Kasumi-1 (cell line): ENCODE measurements at places on chromosomes 12 and 14.

- peak; percentile 77 for DNase-seq
Measured at GRCh38 chr14:24058260-24058950, 6.6 kb downstream of the CARMIL3 start.

DNA sequence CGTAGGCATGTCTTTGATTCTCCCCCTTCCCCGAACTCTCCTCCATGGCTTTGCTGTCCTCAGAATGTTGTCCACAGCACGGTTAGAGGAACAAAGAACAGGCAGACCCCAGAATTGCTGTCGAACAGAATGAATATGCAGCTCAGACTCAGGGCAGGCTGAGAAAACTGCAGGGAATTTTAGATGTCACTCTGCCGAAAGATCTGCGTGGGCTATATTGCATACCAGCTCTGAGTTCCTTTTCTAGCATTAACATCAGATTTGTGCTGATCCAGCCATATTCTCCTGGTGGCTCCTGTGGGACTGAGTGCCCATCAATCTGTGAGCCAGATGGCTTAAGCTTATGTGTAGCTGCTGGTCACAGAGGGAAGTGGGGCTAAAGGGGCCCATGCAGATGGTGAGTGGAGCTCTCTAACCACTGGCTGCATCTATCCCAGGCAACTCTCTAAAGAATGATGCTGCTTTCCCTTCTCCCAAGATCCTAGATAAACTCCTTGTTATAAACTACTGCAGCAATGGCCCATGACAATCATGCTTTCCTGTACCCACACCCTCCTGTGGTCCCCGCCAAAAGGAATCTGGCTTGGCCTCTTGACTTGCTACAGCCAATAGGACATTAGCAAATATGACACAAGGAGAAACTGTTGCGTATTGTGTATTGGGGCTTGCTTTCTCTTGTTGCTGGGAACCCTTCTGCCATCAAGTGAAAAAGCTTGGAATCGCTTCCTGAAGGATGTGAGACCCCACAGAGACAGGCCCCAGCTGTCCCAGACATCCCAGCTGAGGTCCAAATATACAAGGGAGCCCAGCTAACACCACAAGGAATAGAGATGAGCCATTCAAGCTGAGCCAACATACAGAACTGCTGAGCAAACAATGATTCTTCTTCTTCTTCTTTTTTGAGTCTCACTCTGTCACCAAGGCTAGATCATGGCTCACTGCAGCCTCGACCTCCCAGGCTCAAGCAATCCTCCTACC is 101.3 kb downstream of the FOXN3 start:
- DNase-seq: no peak

GRCh38 chr12:60693019-60693626 is 1097.3 kb downstream of the SLC16A7 start:
- no peak for DNase-seq

- no peak for DNase-seq
Measured at GRCh38 chr14:79965896-79966295, 245.4 kb downstream of the DIO2 start.

DNA sequence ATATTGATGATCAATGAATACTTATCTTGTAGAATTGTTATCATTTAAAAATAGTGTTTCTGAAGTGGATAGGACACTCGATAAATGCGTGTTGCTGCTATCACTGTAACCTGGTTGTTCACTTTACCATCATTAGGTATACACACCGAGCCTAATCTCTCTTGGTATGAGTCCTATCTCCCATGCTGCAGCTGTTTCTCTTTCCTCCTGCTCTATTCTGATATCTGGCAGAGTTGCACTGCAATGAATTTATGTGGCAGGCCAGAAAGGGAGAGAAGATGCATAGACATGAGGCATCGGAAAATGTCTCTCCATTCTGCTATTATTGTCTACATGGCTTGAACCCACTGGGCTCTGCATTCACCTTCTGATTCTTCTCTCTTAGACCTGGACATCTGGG is 26.7 kb downstream of the KCNK10 start:
- no peak for DNase-seq

GRCh38 chr12:65637774-65638173 is 186.5 kb upstream of the HMGA2 start:
- no peak for DNase-seq

DNA sequence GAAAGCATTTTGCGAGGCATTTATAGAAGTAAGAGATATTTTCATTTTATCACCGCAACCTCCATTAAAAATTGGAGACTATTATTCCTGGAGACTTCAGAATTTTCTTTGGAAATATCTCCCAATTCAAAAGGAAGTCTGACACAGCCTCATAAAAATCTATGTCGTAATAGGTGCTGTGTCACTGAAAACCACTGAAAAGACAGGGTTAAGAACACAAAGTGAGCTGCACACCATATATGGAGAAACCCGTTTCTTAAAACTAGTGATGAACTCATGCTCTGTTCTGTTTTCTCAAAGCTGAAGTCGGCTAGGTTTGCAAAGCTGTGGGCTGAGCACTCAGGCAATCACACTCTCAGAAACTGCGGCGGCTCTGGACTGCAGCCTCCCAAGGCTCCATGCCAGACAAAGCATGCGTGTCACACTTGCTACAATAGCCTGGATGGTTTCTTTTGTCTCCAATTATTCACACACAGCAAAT is at the start of gene GLIPR1:
Gene GLIPR1 (plus strand): TSS at position 287 of the 481 bp plus-strand sequence. CDS start 126 bp downstream, at position 413.
- DNase-seq: peak; percentile 93

- DNase-seq: no peak
Measured at GRCh38 chr12:53825246-53826081, 73.7 kb upstream of the CISTR start.

- peak; percentile 64 for DNase-seq
Measured at GRCh38 chr14:30874120-30874998, at the start of gene COCH. Gene COCH, plus strand, starts transcription at chr14:30874559. Its CDS starts 380 bp downstream, at chr14:30874939.

DNA sequence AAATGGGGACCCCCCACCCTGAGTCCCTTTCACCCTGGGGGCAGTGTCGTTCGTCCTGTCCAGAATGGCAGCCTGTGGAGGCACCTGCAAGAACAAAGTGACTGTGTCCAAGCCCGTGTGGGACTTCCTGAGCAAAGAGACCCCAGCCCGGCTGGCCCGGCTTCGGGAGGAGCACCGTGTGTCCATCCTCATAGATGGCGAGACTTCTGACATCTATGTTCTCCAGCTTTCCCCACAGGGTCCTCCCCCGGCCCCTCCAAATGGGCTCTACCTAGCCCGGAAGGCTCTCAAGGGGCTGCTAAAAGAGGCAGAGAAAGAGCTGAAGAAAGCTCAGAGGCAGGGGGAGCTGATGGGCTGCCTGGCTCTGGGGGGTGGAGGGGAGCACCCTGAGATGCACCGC is 2.2 kb downstream of the DTX3 start:
- DNase-seq: no peak

DNA sequence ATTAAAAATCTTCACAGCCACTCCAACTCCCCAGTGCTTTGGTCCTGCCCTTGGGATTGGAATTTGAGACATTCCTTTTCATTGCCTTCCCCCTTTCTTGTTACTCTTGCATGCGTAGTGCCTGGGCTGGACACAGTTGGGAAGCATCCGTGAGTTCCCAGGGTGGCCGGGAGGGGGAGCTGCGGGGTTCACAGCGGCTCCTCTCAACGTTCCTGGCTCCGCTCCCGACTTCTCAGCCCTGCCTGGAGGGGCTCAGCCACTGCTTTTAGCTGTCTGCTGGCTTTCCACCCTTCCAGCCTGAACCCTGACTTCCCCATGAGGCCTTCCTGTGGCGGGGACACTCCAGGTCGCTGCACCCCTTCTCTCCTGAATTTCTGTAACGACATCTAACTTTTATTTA is 3.2 kb downstream of the TEX52 start:
- DNase-seq: no peak

DNA sequence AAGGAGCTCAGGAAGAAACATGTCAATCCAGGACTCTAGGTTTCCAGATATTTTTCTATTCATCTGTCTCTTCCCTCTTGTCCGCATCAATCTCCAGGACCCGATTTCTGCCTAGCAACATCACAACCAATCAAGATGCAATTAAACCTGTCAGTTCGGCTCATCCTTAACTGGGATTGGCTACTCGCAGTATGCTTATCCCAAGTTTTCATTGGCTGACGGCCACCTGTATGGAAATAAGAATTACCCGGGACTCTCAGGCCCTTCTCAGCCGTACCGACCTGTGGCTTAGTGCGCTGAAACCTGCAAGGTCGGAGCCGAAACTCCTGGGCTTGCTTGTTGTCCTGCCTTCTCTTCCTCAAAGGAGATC is 20.4 kb upstream of the ATP5MC2 start:
- DNase-seq: peak; percentile 20

GRCh38 chr14:92352158-92352985 is 29.4 kb downstream of the SLC24A4 start:
- DNase-seq: peak; percentile 49

GRCh38 chr12:131909752-131910219 is 15.4 kb downstream of the ULK1 start:
- DNase-seq: no peak

DNA sequence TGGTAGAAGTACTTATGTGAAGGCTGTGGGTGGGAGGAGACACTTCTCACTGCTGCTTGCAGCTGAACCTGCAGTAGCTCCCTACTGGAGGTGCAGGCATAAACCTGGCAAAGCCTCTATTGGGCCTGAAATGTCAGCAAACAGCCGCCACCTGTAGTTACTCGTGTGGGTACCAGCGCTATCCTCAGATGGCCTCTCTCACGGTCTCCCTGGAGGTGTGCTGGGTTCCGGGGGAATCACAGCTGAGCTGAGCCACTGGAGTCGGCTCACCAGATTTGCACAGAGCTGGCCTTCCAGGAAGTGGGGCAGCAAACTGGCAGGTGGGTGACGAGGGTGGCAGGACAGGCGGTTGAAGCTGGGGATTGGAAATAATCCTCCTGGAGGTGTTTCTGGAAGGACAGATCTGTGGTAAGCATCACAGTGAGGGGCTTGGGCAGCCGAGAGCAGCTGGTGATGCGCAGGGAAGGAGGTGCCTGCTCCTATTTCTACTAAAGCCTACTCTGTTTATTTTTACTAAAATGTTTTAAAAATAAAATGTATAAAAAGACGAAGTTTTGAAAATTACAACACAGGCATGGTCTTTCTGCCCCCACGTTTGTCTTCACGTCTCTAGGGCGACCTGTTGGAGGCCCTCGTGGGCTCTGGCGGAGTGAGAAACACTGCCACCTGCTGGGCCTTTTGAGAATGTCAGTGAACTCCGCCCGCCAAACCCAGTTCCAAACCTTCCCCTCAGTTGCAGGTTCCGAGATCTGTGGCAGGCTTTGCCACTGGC is 67.8 kb upstream of the PLEKHG3 start:
- DNase-seq: peak; percentile 58

GRCh38 chr12:5713599-5714081 is 231.4 kb downstream of the ANO2 start:
- DNase-seq: no peak

DNA sequence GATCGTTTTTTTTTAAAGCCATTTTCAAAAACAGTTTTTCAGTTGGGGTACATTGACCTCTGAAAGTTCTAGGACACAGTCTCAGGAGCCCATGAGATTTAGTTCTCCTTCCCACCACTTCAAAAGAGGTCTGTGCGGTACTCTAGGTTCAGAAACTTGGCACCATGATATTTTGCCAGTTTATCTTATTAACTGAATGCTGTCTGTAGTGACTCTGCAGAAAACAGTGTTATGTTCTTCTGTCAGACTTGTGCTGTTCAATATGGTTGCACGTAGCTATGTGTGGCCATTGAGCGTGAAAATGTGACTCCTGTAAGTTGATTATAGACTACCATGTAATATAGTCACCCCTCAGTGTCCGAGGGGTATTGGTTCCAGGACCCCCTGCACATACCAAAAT is 35.9 kb downstream of the CRADD start:
- no peak for DNase-seq

DNA sequence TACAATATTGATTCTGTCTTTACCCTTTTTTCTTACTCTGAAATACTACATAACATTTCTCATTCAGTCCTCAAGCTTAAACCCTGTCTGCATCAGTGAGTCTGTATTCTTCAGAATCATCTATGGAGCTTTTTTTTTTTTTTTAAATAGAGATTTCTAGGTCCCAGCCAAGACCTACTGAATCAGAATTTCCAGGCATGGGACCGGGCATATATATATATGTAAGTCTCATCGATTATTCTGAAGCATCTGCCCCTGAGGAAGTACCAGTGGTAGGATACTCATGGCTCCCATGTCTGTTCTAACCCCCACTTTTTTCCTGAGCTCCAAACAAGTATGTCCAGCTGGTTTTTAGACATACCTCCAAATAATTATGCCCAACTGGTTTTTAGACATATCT is 6.1 kb downstream of the DDX47 start:
- no peak for DNase-seq

DNA sequence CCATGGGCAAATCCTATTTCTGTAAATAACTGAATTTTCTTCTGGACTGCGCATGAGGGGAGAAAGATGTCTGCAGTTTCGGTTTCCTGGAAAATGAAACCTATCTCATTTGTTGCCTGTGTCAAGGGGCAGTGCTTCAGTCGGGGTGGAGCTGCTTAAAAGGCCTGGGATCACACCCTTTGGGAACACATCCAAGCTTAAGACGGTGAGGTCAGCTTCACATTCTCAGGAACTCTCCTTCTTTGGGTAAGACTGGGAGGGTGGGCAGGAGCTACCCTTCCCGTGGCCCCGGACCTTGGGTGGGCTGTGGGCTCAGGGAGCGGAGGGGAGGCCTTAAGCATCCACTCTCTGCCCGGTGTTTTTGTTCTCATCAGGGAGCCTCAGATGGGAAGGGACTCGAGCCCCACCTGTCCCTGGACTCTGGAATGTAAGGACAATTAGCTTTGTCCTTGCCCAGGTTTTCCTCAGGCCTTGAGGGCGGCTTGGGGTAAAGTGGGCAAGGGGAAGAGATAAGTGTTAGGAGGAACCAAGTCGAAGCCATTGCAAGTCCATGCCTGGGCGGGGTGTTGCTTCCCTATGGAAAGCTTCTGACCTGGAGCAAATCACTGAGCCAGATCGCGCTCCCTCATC is at the start of gene IFI27:
Gene IFI27 (plus strand): TSS at position 185 of the 630 bp plus-strand sequence.
- no peak for DNase-seq

- DNase-seq: no peak
Measured at GRCh38 chr12:1573960-1574864, 20.2 kb downstream of the FBXL14 start.

GRCh38 chr14:59566296-59566695 is 10.3 kb downstream of the CCDC175 start:
- no peak for DNase-seq

DNA sequence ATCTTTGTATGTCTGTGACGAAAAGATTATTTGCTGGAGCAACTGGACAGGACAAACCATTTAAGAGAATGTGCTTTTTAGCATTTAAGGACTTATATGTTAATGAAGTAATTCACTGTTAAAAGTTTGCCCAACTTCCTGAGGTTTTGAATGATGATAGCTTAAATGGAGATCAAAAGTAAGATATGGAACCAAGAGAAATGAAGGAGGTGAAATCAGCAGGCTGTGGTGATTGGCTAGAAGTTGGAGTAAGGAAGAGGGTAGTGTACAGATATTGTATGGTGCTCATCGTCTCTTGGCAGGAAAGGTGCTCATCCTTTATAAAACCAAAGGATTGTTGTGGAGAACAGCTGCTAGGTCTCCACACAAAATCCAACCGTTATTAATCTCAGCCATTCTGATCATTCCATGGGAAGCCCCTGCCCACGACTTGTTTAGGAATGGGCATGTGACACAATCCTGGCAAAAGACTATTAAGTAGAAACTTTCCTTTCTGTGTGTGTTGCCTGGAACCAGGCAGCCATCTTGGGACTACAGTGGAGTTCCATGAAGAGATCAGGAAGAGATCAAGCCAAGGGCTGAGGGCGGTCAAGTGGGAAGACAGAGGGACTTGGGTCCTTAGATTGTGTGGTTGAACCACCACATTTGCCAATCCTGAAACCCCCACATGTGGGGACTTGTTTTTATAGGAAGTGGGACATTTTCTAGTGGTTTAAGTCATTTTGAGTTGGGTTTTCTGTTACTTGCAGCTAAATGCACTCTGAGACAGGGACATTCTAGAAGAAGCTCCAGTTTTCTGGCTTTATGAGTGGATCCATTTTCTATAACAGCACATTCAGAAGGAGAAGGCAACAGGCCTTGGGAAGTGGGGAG is 56.8 kb upstream of the CHST11 start:
- no peak for DNase-seq

- peak; percentile 50 for DNase-seq
Measured at GRCh38 chr12:109110988-109111495, 5.3 kb upstream of the ACACB start.
